ENCODE measurements at places on chromosomes 11 and 22. TPM values are rescaled to one million over a fixed set of nuclear protein-coding genes. Genes with fewer than 3 reads are reported as not detected.

GRCh38 chr22:50696251-50696798, 23.7 kb downstream of the SHANK3 start:
- peaks cover 11% of the 10 kb centered on the region for H3K4me1 ChIP-seq
- H3K27me3 ChIP-seq = no peaks in the 10 kb centered on the region
- DNase-seq = no peak
- peak overlapping the region; percentile 83 for H3K4me3 ChIP-seq
- H3K27ac ChIP-seq = peak overlapping the region; percentile 76

DNA sequence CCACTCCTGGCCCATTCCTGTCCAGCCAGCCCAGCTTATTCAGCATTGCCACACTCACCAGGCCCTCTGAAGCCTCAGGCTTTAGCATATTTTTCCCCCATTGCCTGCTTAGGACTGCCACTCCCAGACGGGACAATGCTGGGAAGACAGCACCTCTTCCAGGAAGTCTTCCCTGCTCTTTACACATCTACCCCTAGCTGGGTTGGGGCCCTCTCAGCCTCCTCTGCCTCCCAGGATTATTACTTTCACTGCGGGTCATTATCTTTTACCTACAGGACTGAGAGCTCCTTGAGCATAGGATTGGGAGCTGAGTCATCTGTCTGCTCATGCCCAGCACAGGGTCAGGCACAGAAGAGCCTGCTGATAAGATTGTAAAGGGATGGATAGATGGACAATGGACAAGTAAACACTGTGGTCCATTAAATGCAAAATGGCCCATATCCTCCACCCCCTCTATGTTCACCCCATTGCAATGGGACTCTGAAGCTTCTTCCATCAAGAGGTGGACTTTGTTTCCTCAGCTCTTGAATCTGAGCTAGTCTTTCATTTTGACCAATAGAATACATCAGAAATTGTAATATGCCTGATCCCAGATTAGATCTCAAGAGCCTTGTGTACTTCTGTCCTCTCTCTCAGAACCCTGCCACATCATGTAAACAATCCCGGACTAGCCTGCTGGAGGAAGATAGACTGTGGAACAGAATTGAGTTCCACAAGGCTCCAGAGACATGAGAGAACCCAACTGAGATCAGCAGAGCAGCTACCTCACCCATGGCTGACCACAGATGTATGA, 32.0 kb upstream of the LRRC32 start:
- H3K4me3 ChIP-seq = no peak overlapping the region
- no peaks in the 10 kb centered on the region for H3K36me3 ChIP-seq
- DNase-seq = no peak
- H3K27ac ChIP-seq = no peak overlapping the region
- H3K4me1 ChIP-seq = no peaks in the 10 kb centered on the region

- no peaks in the 10 kb centered on the region for H3K4me1 ChIP-seq
- no peak overlapping the region for H3K27ac ChIP-seq
- no peaks in the 10 kb centered on the region for H3K36me3 ChIP-seq
- no peak overlapping the region for H3K4me3 ChIP-seq
- no peak for DNase-seq
- H3K27me3 ChIP-seq = no peaks in the 10 kb centered on the region
Measured at GRCh38 chr11:124339396-124340141, 19.6 kb upstream of the OR8D2 start.

DNA sequence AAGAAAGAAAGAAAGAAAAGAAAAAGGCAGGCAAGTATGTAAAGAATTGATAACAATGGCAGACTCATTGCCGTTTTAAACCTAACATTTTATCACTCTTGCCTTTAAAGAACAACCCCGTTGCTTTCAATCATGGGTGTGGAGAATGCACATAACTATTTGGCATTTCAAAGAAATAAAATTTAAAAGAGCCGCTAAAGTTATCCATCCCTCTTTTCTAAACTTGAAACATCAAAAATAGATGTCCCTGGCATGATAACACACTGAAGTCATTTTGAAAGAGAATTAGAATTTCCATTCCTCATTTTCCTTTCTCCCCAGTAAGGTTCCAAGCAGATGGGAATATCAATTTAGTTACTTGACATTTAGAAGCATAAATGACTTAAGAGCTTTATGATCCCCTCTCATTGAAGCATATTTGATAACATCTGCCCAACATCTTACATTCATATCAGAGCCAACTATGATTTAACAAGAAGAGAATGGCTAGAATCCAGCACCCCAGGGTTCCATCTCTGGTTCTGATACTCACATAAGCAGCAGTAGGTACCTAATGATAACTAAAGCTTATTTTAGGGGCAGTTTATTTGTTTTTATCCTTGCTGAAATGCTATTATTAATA, 529.6 kb upstream of the LRRC4C start:
- no peaks in the 10 kb centered on the region for H3K4me1 ChIP-seq
- DNase-seq = no peak
- H3K36me3 ChIP-seq = no peaks in the 10 kb centered on the region

- no peak overlapping the region for H3K4me3 ChIP-seq
- peaks cover 10% of the 10 kb centered on the region for H3K27me3 ChIP-seq
- H3K27ac ChIP-seq = no peak overlapping the region
- no peaks in the 10 kb centered on the region for H3K4me1 ChIP-seq
- H3K36me3 ChIP-seq = no peaks in the 10 kb centered on the region
- DNase-seq = peak; percentile 17
Measured at GRCh38 chr22:48757985-48758561, 1069.6 kb downstream of the BRD1 start.

DNA sequence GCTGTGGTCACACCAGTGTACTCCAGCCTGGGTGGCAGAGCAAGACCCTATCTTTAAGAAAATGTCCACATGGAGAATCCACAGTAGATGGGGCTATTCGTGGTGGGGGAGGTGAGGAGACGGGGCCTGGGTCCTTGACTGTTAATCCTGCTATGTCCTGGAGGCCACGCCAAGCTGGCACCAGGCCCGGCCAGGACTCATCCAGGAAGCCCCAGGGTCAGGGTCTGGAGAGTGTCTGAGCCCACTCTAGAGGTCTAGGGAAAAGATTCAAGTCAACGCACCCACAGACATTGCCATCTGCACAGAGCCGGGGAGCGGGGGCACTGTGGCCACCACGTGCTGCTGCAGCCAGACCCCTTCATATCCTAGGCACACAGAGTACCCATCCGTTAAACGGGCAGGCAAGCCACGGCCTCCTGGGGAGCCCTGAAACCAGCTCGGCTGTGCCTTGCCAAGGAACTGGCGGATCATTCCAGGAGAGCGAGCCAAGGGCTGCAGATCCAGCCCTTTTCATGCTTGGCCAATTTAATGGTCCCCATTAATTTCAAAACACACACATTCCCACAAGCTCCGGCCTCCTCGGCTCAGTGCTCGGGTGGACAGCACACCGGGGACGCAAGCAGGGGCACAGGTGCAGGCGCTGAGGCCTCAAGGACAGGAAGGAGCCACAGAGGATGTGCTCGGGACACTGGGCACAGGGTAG, 24.7 kb downstream of the MACROD1 start:
- no peak overlapping the region for H3K4me3 ChIP-seq
- no peaks in the 10 kb centered on the region for H3K27me3 ChIP-seq
- H3K27ac ChIP-seq = no peak overlapping the region
- no peak for DNase-seq

The OR10A2 gene
- total RNA-seq = not detected

The BEST1 gene
- 3.7 TPM for total RNA-seq
